ENCODE measurements at places on chromosomes 3 and 15.
A peak's percentile ranks its signal among the peaks of the same experiment; 100 is the strongest.

DNA sequence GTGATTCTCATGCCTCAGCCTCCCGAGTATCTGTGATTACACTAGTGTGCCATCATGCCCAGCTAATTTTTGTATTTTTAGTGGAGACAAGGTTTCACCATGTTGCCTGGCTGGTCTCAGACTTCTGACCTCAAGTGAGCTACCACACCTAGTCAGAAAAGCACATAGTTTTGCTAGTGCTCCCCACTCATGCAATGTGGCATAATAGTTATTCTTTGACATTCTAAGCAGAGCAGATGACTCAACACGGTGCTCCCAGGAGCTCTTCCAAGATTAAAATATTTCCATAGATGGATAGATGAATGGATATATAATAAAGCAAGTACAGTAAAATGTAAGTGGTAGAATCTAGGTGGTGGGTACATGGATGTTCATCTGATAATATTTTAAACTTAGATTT is 53.1 kb upstream of the GK5 start:
- no peak for DNase-seq

- DNase-seq, result no peak
Observed at GRCh38 chr3:119187266-119187665, 13.9 kb downstream of the UPK1B start.

DNA sequence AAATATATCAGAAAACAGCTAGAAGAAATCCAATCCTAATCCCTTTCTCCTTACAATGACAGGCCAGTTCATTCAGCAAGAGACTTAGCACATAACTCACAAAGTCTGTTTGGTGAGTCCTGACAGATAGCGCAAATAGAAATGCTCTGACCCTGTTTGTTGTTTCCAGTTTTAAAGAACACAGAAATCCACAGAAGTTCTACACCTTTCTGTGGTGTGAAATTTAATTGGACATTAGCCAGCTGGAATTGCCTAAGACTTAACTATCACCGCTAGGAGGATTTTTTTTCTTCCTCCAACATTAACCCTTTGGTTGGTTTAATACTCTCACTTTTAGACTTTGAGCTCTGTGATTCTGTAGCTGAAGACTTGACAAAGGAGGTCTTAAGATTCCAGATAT is 30.8 kb downstream of the HDC start:
- DNase-seq, result no peak

DNA sequence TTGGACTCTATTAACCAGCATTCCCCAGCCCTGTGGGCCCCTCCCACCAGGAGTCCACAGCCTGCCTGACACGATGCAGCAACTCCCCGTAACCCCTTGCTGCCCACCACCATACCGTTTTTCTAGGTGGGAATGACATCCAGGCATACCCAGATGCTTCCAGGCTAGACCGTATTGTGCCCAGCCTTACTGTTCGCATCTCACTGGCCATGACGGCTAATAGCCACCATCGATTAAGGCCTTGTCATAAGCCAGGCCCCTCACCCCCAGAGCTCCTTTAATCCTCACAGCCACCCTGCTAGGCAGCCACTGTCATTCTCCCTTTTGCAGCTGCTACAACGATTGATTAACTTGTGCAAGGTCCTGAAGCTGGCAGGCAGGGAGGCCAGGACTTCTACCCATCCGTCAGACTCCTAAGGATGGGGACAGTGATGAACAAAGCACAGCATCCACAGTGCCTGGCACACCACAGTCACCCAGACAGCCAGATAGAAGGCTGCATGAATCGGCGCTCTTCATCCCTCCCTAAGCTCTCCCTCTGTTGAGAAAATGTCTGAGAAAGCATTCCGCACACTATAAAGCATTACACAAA is 60.0 kb upstream of the FLNB start:
- no peak for DNase-seq

- DNase-seq, result no peak
Observed at GRCh38 chr3:10706156-10706739, 109.8 kb upstream of the SLC6A11 start.

GRCh38 chr3:138157743-138158142 is 17.0 kb downstream of the DBR1 start:
- DNase-seq, result no peak

GRCh38 chr3:190424478-190425439 is 24.9 kb downstream of the TMEM207 start:
- no peak for DNase-seq

- peak; percentile 43 for DNase-seq
Observed at GRCh38 chr3:10224794-10225665, 23.2 kb upstream of the TATDN2 start.

DNA sequence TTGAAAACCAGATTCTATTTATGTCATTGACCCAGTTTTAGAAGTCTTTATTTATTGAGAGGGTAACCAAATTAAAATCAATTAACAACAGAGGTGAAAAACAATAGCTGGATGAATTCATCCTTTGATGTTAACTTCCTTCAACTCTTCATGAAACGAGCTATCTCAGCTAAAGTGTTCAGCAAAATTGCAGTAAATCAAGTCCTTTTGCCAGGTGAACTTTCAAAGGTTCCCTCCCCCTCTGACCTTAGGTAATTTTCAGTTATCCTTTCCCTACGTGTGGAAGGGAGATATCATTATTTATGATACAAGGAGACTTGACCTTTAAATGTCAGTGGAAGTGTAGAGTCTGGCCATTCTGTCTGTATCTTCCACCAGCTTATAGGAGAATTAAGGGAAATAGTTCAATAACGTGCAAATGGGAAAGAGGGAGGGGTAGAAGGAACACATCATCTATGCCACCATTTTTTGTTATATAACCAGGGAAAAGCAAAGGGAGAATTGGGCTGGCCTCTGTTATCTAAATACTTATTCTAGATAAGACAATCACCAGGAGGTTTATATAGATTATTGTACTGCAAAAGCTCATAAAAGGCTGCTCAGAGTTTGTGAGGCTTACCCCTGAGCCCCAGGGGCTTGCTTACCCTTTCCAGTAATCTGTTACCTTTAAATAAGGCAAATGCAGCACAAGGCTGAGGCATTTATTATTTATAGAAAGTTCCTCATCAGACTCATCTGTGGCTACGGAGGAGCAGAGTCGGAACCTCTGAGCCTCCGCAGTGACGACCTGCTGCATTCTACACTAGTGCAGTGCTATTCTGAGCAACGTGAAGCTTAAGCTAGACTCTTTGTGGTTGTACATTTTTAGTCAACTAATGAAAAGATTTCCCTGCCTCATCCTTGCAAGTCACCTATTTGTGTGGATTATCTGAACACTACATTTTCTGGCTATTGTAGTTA is 97.7 kb upstream of the ZBED2 start:
- no peak for DNase-seq

DNA sequence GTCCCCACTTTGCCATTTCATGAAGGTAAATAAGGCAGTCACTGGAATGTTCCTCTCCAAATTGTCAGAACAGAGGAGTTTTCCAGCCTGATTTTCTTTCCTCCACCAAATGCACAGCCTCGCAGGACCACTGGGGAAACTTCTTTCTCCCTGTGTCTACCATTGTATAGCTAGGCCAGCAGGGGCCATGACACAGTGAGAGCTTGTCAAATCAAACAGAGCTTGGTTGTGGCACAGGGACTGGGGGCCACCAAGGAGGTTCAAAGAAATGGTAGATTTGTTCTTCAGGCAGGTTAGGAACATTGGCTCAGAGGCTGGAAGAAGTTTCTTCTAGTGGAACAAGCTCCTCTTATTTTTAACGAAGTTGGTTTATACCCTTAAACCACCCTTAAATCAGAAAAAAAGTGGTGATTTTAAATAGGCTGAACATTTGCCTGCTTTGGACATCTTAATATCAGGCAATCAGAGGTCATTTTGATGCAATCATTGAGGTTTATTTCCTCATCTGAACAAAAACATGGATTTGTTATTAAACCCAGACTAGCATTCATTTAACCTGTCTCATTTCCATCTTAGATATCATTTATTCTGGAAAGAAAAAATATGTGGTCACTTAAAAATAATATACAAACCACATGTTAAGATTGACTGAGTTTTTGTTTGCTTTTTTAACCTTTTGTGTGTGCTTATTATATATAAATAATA is 105.6 kb downstream of the GTPBP8 start:
- DNase-seq, result no peak

GRCh38 chr3:142888099-142888480 is 793 bp downstream of the PCOLCE2 start:
- no peak for DNase-seq

GRCh38 chr3:151303751-151304150 is 12.9 kb downstream of the GPR87 start:
- DNase-seq, result no peak

DNA sequence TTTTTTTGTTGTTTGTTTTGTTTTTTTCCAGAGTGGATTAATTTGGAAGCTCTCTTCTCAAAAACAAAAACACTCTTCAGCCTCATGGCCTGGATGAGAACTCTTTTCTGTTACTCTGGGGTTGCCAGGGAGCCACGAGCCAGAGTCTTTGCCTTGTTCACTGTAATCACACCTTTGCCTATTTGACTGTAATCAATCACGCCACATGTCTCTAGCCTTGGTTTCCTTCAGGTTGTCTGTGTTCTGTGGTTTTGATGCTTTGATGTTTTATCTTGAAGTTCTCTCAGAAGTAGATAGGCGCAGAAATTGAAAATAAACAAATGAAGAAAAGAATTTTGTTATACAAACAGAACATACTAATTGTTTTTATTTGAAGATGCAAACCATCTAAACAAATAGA is 62.3 kb upstream of the IGF1R start:
- DNase-seq, result no peak

GRCh38 chr15:68637767-68638404 is 59.1 kb downstream of the CORO2B start:
- DNase-seq, result peak; percentile 42

- DNase-seq, result no peak
Observed at GRCh38 chr3:151864423-151865101, 8.9 kb upstream of the SUCNR1 start.

DNA sequence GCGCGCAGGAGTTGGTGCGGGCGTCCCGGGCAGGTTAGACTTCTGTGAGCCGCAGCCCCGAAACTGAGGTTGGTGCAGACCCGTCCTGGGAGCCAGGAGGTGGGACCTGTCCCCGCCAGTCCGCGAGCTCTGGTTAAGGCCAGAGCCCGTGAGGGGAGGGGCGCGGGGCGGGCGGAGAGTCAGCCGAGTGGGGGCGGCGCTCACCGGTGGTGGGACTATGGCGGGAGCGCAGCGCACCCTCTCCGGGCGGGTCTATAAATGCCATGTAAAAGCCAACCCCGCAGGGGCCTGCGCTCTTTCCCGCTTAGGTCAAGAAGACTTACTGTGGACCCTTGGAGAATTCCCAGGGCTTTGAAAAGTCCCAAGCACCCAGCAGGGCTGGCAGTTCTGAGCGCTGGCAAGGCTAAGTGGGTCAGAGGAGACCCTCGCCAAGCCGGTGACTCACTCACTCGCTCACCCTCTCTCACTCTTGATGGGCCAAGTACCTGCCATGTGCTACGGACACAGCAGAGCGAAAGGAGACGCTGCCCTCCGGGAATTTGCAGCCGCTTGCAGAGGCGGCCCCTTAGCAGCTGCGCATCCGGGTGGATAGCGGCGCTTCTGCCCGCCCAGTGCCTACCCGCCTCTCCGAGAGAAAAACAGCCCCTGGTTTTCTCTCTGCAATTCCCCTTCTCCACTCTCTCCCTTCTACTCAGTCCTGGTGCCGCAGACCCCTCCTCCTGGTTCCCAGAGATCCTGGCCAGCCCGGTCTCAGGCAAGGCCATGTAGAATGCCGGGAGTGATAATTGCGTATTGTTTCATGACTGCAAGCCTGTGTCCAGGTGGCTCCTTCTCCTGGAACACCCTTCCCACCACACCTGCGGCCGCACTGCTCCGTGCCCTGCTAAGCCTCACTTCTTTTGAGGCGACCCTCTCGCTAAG is at the start of gene ALDH1L1:
Gene ALDH1L1 (minus strand): TSS at position 110 of the 921 bp plus-strand sequence. CDS start 19,607 bp downstream, outside the sequence.
- DNase-seq, result peak; percentile 68

- no peak for DNase-seq
Observed at GRCh38 chr3:125351152-125351551, 24.0 kb downstream of the ZNF148 start.

DNA sequence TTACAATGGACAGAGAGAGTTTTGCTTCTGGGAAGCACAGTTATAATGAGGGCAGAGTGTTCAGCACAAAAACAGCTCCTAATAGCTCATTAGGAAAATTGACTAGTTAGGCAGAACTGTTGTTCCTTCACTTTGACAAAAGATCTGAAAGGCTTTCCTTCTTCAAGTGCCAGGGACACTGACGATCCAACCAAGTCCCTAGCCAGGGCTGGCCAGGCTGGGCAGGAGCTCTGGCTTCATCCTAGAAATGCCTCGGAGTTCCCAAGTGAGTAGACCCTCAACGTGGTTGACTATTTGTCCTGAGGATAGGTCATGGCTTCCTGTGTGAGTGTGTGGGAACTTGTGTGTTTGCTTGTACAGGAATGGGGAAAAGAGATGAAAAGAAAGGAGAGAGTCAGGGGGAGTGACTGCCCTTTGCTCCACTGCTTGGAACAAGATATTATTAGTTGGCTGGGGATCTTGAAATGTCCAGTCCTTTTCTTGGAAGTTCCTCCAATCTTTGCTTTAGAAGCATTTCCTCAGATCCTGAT is 617.9 kb downstream of the NTRK3 start:
- no peak for DNase-seq

All from tibial nerve (tissue), 4 donors.